ENCODE measurements at places on chromosomes 1 and 21. TPM values are rescaled to one million over a fixed set of nuclear protein-coding genes. Genes with fewer than 3 reads are reported as not detected.

DNA sequence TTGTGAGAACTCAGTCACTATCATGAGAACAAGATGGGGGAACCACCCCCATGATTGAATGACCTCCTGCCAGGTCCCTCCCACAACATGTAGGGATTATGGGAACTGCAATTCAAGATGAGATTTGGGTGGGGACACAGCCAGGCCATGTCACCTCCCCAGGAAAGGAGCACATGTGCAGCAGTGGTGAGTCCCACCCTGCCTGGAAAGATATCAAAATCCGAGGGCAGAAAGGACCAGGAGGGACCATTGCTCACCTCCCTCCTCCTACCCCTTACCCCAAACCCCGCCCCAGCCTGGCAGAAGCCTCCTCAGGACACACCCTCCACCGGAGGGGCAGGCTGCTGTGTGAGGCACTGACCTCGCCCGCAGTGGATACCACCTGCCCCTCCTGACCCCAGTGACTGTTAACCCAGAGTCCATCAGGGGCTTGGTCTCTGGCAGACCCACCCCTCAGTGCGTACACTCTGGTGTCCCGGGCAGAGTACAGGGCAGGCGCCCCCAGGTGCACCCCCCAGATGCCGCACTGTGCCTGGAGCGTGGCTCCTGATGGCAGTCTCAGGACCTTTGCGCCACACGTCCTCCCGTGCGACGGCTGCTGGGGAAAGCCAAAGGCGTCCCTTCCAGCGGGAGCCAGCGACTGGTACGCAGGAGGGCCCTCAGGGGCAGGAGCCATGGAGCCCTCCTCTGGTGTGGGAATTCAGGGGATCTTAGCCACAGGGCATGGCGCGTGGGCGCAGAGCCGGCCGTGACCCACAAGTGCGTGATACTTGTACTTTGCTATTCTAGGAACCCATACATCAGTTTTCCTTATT lies 20.9 kb downstream of the PDXK start:
- DNase-seq = no peak

DNA sequence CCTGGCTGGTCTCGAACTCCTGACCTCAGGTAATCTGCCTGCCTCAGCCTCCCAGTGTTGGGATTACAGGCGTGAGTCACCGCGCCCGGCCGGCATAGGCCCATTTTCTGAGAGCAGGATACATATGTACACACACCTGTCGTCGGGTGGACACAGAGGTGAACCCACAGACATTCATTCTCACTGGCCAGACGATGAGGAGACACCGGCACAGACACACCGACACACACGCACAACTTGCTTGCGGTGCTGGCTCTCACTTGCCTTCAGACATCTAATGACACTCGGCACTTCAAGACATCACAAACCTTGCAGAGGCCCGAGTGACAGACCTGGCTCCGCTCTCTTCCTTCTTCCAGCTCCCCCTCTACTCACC lies 579 bp downstream of the PTCH2 start:
- DNase-seq = no peak

DNA sequence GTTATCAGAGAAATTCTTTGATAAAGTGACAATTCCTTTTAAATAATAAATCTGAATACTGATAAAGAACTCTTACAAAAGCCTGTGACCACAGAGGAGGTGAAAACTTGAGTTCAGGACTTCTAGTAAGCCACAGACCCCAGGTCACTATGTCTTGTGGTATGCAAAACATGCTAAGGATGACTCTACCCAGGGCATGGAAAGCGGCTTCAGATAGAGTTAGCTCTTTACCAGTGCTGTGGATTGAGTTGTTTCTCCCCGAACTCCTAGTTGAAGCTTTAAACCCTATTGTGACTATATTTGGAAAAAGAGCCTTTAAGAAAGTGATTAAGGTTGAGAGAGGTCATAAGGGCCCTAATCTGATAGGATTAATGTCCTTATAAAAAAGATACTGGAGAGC lies 42.3 kb downstream of the HLX start:
- DNase-seq = no peak

- DNase-seq = no peak
Observed at GRCh38 chr21:45347048-45347711, 57.8 kb upstream of the COL18A1 start.

DNA sequence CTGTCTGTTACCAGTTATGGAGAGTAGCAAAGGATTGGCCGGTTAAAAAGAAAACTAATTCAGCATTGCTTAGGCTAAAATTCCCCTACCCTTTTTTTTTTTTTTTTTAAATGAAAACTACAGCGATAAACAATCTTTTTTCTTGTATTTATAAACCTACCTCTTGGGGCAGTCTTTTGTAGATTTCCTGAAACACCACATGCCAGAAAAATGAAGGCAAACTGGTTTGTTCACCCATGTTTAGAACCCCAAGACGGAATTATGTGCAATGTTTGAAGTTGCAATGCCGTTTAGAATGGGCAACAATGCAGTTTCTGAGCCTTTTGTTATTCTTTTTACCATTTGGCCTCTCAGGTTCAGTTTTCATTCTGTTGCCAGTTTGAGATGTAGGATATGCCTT lies 59.1 kb downstream of the PRDM2 start:
- no peak for DNase-seq

- DNase-seq = no peak
Observed at GRCh38 chr21:39651206-39651605, 38.5 kb downstream of the B3GALT5 start.

DNA sequence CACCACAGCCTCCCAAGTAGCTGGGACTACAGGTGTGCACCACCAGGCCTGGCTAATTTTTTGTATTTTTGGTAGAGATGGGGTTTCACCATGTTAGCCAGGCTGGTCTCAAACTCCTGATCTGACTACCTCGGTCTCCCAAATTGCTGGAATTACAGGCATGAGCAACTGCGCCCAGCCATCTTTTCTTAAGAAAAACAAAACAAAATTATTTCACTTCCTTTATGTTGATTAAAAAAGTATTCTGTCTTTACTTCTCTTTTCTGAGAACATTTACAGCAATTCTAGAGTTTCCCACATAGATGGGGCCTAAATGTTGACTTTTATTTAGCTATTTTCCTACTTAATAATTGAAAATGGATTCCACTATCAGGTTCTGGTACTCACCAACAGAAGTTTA lies 17.3 kb upstream of the TMEM183A start:
- no peak for DNase-seq

DNA sequence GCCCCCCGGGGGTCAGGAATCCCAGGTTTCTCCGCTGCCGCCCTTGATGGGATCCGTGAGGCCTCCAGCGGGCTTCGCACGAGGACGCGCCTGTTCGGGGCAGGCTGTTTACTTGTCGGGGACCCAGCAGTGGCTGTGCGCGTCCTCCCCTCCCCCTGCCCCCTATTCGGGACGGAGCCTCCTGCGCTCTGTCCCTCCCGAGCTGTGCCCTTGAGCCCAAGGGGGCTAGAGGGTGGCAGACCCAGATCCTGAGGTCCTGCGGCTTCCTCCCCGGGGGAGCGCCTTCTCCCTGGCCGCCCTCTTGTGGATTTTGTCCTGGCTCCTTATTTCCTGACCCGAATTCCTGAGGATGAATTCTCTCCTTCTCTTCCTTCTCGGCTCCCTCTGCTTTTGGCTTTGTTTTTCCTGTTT lies 38.4 kb downstream of the PIK3CD start:
- DNase-seq = no peak

DNA sequence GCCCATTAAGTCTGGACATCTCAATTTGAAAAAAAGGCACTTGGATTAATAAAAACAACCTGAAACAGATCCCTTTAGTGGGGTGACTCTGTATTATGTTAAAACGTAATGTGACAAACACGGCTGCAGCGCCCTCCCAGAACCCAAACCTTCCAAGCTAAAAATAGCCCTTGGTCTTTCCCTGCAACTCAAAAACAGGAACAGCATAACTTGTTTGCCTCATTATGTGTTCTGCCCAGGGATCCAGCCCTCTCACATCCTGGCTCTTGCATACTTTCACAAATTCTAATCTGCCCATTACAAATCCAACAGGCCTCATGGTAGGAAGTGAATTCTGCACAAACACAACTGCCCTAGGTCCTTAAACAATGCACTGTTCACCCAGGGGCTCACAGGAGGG lies 94.7 kb upstream of the GADD45A start:
- DNase-seq = no peak

GRCh38 chr1:25433389-25434186 lies 2.9 kb downstream of the MACO1 start:
- no peak for DNase-seq

DNA sequence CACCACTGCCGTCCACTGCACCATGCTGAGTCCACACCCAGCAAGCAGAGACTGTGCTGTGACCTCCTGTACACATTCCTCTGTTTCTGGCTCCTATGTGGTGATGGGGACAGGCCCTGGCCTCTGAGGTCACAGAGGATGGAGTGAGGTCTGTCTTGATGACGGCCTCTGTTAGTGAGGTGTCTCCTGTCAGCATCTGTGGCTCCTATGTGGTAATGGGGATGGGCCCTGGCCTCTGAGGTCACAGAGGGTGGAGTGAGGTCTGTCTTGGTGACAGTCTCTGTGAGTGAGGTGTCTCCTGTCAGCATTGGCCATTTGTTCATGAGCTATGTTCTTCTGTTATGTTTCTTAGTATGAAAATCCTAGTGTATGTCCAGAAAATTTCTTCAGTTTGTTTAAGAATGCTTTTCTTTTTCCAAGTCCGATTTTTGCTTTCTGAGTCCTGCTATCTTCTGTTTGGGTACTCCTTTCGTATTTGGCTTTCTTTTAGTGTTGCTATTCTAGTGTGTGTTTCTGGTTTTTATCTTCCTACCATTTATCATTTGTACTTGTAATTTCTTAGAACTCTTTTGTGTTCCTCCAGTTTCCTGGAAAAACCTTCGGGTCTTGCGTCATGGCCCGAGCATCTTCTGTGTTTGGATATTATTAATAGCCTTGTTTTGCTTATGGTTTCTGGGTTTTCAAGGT lies 13.4 kb downstream of the SNAP47 start:
- DNase-seq = no peak

- no peak for DNase-seq
Observed at GRCh38 chr1:151435174-151435573, 24.1 kb downstream of the POGZ start.

GRCh38 chr1:221089273-221089672 lies 210.0 kb downstream of the HLX start:
- DNase-seq = no peak

- no peak for DNase-seq
Observed at GRCh38 chr1:165306543-165307434, 49.7 kb downstream of the LMX1A start.

- no peak for DNase-seq
Observed at GRCh38 chr1:29453502-29454240, 217.3 kb downstream of the PTPRU start.

GRCh38 chr21:36507397-36508018 lies 27.6 kb upstream of the CLDN14 start:
- no peak for DNase-seq

DNA sequence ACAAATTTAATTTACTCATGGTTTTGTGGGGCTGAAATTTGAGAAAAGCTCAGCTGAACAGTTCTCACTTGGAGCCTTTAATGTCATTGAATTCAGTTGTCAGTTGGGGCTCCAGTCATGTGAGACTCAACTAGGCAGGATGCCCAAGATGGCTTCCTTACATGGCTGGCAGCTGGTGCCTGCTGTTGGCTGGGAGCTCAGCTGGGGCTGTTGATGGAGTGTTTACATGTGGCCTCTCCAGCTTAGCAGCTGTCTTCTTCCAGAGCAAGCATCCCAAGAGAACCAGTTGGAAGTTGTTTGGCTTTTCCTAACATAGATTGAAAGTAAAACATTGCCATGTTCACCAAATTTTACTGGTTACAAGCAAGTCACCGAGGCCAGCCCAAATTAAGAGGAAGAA lies 81.8 kb upstream of the KCNA3 start:
- no peak for DNase-seq

GRCh38 chr1:6893388-6893787 lies 108.1 kb downstream of the CAMTA1 start:
- no peak for DNase-seq

DNA sequence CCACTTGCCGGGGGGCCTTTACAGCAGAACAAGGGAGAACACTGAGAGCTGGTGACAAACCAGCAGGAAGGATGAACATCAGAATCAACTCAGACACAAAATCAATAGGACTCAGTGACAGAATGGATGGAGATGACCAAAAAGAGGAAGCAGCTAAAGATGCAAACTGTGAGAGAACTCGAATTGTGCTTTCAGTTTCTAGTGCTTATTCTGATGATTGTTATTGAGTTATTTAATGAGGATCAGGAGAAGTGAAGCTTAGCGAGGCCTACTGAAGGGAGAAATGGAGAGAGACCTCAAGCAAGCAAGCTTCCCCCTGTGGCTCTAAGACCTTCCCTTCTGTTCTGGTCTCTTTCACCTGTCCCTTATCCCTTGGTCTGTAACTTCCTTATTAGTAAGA lies 30.3 kb upstream of the TMEM125 start:
- no peak for DNase-seq

- DNase-seq = no peak
Observed at GRCh38 chr1:17926906-17927305, 171.8 kb downstream of the ACTL8 start.

DNA sequence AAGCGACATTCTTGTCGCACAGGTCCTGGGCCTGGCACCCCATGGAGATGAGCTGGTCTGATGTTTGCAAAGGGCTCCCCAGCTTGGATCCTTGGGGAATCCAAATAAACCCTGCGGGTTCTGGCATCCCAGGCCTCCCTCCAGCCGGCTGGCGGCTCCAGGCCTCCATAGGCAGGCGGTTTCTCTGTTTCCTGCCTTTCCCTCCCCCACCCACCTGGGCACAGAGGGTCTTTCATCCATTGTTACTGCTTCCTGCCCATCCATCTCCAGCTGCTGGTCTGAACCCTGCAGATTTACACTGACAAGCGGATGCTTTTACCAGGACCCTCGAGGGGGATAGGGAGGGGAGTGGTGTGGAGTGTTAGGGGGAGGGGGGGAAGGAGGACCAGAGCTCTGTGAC lies 39.1 kb upstream of the ID3 start:
- DNase-seq = no peak

Gene IL24
- polyA plus RNA-seq = 0.18 TPM

Gene FAM177B
- not detected for polyA plus RNA-seq

Gene TCEANC2
- polyA plus RNA-seq = 8.5 TPM

Gene CHD5
- 0.37 TPM for polyA plus RNA-seq

Gene CYP4A22
- polyA plus RNA-seq = 6.6 TPM

Gene DIO1
- polyA plus RNA-seq = 12.2 TPM

Gene TMEM222
- 39.0 TPM for polyA plus RNA-seq

Gene ADAMTSL4
- polyA plus RNA-seq = 9.6 TPM

Gene KCNN3
- 2.4 TPM for polyA plus RNA-seq

Gene PLEKHG5
- 11.1 TPM for polyA plus RNA-seq

Gene FGR
- 1.7 TPM for polyA plus RNA-seq

Gene SH3D21
- polyA plus RNA-seq = 13.9 TPM

Gene OR2L5
- not detected for polyA plus RNA-seq

Gene LEMD1
- 3.3 TPM for polyA plus RNA-seq

Gene ASPM
- polyA plus RNA-seq = 24.3 TPM

Gene BCAS2
- 72.1 TPM for polyA plus RNA-seq

Measured in right renal cortex interstitium (tissue), 3 donors.